ENCODE measurements at places on chromosomes 4 and X.
A peak's percentile ranks its signal among the peaks of the same experiment; 100 is the strongest.

DNA sequence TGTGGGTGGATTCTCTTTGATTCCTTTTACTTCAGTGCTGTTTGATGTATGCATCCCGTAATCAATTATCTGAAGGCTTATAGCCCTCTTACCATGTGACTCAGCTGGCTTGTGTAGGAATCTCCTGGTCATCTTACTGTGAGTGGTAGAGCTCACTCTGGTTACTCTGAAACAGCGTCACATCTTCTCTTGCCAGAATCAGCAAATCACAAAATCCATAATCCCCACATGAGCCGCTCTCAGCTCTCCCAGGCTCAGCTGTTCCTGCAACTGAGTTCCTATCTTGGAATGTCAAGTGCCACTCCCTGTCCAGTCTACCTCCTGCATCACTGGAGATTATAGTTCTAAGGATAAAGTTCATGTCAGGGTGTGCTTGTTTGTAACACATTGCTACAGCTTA is 278.0 kb downstream of the FBXO8 start:
- DNase-seq: no peak

DNA sequence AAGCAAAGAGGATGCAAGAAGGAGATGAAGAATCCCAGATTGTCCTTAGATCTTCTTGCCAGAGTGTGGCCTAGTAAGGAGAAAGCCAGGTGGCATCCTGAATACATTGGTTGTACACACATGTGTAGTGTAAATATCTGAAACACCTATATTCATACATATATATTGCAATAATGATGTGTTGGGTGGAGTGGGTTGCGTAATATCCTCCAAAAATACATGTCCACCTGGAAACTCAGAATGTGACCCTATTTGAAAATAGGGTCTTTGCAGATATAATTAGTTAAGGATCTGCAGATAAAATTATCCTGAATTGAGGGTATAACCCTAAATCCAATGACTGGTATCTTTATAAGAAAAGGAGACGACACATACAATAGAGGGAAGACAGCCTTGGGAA is 216.3 kb downstream of the NLGN4X start:
- DNase-seq: no peak

- DNase-seq: no peak
Observed at GRCh38 chr4:71229477-71230270, 109.1 kb upstream of the SLC4A4 start.

DNA sequence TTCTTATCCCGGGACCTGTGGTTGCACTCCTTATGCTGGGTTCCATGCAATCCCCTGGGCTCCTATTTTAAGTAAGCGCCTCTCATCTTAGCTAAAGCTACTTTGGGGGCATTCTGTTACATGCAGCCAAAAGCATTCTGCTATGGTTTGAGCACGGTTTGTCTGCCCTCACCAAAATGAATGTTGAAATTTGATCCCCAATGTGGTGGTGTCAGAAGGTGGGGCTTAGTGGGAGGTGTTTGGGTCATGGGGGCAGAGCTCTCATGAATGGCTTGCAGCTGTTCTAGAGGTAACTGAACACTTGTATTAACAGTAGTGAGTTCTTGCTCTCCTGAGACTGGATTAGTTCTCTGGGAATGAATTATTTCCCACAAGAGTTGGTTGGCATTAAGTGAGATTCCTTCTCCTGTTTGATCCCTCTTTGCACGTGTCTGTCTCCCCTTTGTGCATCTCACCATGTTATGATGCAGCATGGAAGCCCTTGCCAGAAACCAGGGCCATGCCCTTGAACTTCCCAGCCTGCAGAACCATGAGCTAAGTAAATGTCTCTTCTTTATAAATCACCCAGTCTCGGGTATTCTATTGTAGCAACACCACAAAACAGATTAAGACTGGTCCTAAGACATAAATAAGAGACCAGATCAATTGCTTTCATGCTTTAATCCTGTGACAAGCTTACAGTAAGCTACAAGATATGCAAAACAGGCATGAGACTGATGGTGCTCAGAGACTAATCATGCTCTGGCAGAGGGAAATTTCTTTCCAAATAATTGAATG is 141.8 kb downstream of the TSPAN5 start:
- DNase-seq: no peak

DNA sequence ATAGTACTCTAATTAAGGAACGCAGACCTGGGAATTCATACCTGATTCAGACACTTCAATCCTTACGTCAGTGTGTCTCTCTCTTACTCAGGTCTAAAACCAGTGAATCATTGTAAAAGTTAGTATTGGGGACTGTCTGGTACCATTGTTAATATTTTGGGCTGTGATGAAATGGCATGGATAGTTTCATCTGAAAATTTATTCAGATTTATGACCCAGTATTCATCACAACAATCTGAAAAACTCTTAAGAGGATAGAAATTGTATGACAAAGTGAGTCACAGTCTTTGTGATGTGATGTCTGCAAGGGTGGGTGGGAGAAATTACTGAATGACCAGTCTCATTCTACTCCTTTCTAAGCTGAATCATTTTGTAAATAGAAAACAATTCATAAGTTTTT is 10.3 kb downstream of the FGF2 start:
- no peak for DNase-seq

- no peak for DNase-seq
Observed at GRCh38 chr4:7964459-7964858, 24.8 kb upstream of the AFAP1 start.

GRCh38 chr4:48041535-48042137 is 25.1 kb downstream of the NIPAL1 start:
- no peak for DNase-seq

- no peak for DNase-seq
Observed at GRCh38 chr4:53640576-53641453, 49.5 kb upstream of the LNX1 start.

GRCh38 chr4:143025081-143025704 is 159.5 kb upstream of the USP38 start:
- DNase-seq: peak; percentile 4

Data from AG09319 (cell line).